NCI-H1417 treated with DMSO at 0.1 percent for 48 hours (cell line): ENCODE measurements at places on chromosomes 6 and 20.

DNA sequence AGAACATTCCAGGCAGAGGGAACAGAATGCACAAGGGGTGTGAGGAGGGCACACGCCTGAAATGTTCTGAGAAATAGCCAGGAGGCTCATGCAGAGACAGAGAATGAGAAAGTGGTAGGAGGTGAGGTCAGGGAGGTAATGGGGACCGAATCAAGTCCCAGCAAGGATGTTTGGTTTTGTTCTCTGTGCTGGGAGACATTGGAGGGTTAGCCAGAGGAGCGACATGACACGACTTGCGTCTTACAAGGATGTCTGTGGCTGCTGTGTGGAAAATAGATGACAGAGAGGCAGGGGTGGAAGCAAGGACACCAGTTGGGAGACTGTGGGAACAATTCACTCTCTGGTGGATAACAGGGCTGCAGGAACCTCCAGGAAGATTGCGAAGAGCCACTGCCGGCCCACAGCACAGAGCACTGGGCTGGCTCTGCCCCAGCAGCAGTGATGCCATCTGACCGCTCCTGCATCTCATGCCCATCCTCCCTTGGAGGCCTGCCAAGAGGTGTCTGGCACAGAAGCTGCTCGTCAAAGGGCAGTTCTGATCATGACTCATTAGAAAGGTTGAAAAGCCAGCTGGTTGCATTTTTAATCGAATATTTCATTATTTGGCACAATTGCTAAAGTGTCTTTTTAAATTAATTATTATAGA lies 57.7 kb upstream of the CD83 start:
- DNase-seq = no peak

DNA sequence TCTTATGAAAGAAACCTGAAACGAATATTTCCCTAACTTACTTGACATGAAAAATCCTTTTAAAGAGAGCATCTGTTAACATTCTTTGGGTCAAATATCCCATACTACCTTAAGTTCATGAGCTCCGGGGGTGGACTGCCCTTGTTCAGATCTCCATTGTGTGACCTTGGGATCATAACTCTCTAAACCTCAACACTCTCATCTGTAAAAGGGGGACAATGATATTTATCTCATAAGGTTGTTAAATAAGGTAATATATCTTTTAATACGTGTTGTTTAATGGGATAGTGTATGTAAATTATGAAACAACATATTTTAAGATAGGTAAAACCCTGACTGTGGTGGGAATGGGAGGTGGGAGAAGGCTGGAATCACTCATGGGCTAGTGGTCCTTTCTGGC lies 326.3 kb downstream of the FARS2 start:
- DNase-seq = no peak

GRCh38 chr6:8934318-8934717 lies 499.0 kb upstream of the SLC35B3 start:
- DNase-seq = no peak

- DNase-seq = no peak
Measured at GRCh38 chr6:23964865-23965264, 161.2 kb upstream of the NRSN1 start.

- DNase-seq = no peak
Measured at GRCh38 chr6:139594333-139594965, 220.0 kb upstream of the CITED2 start.

- no peak for DNase-seq
Measured at GRCh38 chr6:150600010-150600300, 270 bp downstream of the PLEKHG1 start.

GRCh38 chr6:44452725-44453124 lies 65.2 kb downstream of the CDC5L start:
- DNase-seq = no peak

DNA sequence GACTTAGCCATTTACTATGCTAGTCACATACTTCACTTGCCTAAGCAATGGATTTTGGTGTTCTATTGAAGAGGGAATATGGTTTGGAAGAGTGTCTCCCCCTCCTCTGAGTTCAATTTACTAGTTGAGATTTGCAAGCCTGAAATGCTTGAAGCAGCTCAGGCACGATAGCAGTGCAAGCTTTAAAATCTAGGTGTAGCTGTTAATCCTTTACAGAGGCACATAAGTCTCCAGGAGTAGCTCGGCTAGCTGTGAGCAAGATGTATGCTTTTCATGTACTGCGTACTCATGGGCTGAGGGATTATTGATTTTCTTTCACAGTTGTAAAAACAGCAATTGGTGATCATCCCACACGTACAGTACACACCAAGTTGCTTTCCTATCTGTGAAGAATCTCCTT lies 726 bp downstream of the FLRT3 start:
- no peak for DNase-seq

- DNase-seq = no peak
Measured at GRCh38 chr20:38926934-38927616, 858 bp downstream of the FAM83D start.

DNA sequence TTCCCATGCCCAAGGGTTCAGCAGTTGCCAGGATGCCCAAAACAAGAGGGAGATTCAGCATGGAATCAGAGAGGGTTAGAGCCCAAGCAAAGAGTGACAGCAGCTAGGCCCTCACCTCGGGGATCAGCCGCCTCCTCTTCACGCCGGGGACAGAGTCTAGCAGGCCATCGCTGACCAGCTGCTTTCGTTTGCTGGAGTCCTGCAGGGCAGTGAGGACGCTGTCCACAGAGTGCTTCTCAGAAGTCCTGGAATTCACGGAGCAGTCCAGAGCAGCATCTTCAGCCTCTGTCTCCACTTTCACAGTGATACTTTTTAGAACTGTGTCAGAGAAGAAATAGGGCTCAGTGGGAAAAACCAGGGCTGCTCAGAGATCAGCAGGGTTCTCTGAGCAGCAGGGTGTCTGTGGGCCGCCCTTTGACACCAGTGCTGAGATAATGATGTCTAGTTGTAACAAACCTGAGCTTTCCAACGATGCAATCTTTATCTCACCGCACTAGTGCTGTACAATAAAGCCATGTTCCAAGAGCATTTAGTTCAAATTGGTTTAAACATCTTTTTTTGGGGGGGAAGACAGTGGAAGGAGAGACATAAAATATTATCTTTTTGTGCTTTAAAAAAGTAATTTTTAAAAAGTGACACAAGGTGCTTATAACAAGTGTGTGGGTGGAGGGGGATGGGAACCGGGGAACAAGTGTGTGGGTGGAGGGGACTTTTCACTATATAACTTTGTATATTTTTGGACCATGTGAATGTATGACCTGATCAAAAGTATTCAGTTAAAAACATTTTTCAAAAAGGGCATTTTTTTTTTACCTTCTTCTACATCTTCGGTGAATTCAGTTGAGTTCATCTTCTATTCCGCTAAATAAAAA lies 16.6 kb downstream of the BEND3 start:
- DNase-seq = no peak
